ENCODE measurements at places on chromosomes 5 and 9.

- no peak for DNase-seq
Measured at GRCh38 chr9:126156898-126157297, 169.7 kb upstream of the MVB12B start.

GRCh38 chr5:81188962-81189361 lies 44.2 kb upstream of the CKMT2 start:
- no peak for DNase-seq

GRCh38 chr5:100708645-100709171 lies 173.5 kb downstream of the FAM174A start:
- no peak for DNase-seq

DNA sequence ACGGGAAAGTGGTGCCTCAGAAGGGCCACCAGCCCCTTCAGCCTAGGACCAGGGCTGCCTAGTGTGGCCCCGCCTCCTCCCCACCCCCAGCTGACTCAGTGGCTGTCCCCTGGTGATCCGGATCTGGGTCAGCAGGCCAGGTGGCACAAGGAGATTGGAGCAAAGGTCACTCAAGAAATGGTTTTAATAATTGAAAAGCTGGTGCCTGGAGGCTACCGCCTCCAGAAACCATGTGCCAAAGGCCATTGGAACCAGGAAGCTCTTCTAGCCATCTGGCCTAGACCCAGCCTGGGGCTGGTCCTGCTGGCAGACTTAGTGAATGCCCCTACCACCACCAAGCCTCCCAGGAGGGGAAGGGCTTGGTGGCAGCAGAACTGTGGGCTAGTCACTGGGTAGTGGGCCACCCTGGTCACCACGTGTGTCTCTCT lies 1.5 kb downstream of the ST6GALNAC4 start:
- peak; percentile 19 for DNase-seq

GRCh38 chr5:137015540-137016116 lies 483.5 kb downstream of the SPOCK1 start:
- no peak for DNase-seq

GRCh38 chr9:81824802-81825730 lies 103.2 kb upstream of the SPATA31D4 start:
- no peak for DNase-seq

DNA sequence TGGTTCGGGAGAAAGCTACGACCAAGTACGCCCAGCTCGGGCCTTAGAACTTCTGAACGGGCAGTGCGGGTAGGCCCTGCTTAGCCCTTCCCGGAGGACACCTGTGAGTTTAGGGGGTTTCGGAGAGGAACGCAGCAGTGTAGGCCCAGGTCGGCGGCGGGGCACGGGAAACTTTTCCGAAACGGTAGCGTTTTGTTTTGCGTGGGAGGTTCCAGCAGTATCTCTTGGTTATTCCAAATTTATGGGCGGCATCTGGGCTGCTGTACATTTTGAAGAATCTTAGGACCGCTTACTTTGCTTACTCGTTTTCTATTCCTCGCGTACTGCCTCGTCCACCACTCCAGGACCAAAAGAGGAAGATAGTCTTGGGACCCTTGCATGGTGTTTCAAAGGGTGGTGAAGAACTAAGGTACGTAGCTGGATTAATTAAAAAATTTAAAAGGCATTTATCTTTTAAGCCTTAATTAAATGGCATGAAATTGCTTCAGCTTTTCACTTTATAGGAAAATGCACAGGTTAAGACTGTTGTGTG lies 492 bp downstream of the TENT2 start:
- DNase-seq = peak; percentile 54

DNA sequence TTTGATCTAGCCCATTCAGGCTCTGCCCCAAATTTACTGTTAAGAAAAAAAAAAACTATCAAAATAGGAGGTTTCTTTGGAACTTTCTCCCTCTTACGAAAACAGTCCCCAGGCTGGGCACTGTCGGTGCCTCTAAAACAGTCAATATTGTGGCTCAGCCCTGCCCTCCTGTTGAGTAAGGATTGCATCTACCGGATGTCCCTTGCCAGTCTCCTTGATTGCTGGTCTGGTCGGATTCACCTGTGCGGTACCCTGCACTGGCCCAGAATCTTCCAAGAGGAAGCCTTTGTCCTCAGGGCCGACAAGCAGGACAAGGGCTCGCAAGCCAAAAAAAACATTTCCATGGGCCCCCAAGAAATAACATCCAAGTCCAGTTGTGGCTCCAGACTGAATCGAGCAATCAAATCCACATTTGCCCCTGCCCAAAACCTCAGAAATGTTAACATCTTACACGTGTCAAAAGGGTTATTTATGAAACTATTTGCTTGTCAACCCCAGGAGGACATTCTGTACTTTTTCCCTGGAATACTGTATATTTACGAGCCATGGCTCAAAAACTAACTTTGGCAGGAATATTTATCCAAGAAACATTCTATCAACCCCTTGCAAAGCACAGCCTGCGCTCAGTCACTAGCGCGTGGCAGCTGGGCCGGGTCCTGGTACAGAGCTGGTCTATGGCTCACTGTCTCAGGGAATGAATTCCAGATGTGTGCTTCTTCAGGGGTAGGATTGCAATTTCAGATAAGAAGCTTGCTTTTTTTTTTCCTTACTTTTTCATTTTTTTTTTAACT lies 129.2 kb upstream of the ADRA1B start:
- DNase-seq = no peak

DNA sequence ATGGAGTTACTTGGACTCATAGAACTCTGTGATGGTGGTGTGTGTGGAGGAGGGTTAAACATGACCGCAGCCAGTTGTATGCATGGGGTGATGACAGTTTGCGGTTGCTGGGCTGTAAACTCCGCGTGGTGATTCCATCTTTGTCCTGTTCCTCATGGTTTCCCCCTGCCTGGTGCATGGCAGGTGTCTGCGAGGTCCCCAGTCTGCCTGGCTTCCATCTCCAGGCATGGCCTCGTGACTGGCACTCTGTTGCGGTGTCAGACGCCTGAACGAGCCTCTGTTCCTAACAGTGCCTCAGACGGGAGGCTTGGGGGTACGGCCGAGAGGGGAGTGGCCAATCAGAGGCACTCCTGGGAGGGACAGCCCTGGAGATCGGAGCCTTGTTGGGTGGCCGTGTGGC lies 33.9 kb upstream of the SH3PXD2B start:
- DNase-seq = no peak

GRCh38 chr9:89412951-89413350 lies 85.0 kb downstream of the SEMA4D start:
- DNase-seq = no peak

GRCh38 chr9:13769641-13770040 lies 490.1 kb upstream of the MPDZ start:
- no peak for DNase-seq

DNA sequence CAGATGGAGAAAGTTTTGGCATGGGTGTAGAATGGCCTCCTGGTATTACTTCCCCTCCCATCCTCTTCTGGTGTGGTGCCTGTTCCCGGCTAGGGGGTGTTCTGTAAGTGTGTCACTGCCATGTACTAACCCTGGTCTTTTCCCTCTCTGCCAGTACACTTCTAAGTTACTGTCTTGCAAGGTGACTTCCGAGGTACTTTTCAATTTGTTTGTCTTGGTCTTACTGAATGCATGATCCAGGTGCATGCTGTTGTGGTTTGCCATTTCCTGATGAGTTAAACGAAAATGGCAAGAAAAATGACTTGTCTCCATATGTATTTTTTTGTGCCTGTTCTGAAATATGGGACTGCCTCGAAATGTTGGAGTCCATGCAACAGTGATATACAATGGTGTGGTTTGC lies 46.0 kb downstream of the C9orf152 start:
- no peak for DNase-seq

- no peak for DNase-seq
Measured at GRCh38 chr5:79929095-79929494, 62.0 kb downstream of the MTX3 start.

GRCh38 chr9:126381195-126381594 lies 54.6 kb downstream of the MVB12B start:
- DNase-seq = no peak

DNA sequence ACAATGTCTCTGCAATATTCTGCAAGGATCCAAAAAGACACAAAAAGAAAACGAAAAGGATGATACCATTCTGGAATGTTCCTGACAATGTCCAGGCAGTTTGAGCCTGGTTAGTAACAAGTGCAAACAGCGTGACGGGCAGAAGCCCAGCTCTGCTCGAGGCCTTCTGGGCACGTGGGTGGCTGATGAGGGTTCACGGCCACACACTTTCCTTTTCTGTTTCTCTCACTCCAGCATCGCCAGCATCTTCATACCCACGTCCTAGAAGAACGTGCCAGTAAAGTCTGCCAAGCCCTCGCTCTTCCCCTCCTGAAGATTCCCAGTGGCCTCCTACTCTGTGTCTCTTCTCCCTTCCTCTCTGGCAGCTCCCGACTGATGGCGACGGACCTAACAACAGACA lies 36.7 kb downstream of the COL23A1 start:
- DNase-seq = no peak
